ENCODE measurements at places on chromosomes 16 and 17. TPM values are rescaled to one million over a fixed set of nuclear protein-coding genes. Genes with fewer than 3 reads are reported as not detected.

- H3K27ac ChIP-seq, result no peak overlapping the region
- H3K36me3 ChIP-seq, result no peaks in the 10 kb centered on the region
- H3K4me3 ChIP-seq, result no peak overlapping the region
- no peak for DNase-seq
Measured at GRCh38 chr16:48024042-48024441, 131.8 kb downstream of the ABCC12 start.

DNA sequence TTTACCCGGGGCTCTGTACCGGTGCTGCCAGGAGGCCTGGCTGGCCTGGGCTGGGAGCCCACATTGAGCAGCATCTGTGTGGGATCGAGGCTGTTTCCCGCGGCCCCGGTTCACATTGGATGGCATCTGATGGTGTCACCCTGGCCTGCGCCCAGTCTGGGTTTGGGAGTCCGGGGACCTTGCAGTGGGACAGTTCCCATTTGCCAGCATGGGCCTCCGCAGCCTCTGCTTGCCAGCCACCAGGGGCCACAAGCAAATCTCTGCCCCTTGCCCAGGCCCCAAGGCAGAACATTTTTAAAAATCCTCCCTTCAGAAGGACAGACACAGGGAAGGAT lies 64.5 kb downstream of the BANP start:
- no peak for DNase-seq
- no peaks in the 10 kb centered on the region for H3K36me3 ChIP-seq
- no peak overlapping the region for H3K27ac ChIP-seq
- H3K4me1 ChIP-seq, result no peaks in the 10 kb centered on the region
- H3K27me3 ChIP-seq, result no peaks in the 10 kb centered on the region

- H3K4me3 ChIP-seq, result no peak overlapping the region
- no peaks in the 10 kb centered on the region for H3K27me3 ChIP-seq
- peaks cover 15% of the 10 kb centered on the region for H3K4me1 ChIP-seq
- no peaks in the 10 kb centered on the region for H3K36me3 ChIP-seq
- DNase-seq, result no peak
- no peak overlapping the region for H3K27ac ChIP-seq
Measured at GRCh38 chr17:77307479-77308198, 166.9 kb downstream of the SEC14L1 start.

DNA sequence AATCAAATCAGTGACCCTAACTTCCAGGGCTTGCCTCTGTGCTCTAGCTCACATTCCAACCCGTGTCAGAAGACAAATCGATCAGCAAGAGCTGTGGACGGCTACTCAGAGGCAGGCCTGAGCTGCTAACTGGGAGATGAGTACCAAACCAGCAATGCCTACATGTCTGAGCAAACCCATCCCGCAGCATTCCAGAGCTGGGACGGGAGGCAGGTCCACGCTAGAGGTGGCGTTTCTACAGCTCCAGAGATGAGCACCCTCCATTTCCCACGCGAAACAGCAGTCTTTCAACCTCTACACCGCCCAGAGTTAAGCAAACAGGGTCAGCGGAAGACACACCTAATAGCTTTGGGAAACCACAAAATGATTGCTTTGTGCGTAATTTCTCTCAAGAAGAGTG lies 6.5 kb downstream of the NXN start:
- peaks cover 16% of the 10 kb centered on the region for H3K4me1 ChIP-seq
- no peaks in the 10 kb centered on the region for H3K27me3 ChIP-seq
- H3K36me3 ChIP-seq, result peaks cover under 1% of the 10 kb centered on the region
- no peak overlapping the region for H3K27ac ChIP-seq
- H3K4me3 ChIP-seq, result no peak overlapping the region
- no peak for DNase-seq

DNA sequence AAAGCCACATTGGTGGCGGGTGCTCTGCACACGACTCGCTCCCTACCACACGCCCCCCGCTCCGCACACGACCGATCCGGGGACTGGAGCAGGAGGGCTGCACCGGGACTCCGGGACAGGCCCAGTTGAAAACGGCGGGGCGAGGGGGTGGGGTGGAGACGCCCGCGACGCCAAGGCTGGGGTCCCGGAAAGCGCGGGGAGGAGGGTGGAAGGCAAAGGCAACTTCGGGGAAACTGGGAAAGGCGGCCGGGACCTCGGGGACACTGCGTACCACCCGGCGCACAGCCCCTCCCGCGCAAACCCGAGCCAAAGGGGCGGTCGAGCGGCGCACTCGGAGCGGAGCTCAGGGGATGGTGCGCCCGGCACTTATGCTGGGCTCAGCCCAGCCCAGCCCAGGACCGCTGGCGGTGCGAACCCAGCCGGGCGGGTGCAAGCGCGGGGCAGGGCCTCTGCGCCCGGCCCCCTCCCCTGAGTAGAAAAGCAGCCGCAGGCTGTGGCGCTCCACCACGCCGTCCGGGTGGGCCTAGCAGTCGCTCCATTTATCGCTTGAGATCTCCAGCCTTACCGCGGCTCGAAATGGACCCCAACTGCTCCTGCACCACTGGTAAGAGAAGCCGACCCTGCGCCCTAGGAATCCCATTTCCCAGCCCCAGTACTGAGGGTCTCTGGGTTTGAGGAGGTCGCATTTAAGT lies at the start of gene MT1M:
TSS of gene MT1M (plus strand) at position 504 of the 692 bp plus-strand sequence. CDS start at position 577, 73 bp downstream.
- H3K27ac ChIP-seq, result no peak within 1 kb of the TSS
- H3K4me3 ChIP-seq, result no peak within 1 kb of the TSS
- H3K36me3 ChIP-seq, result no peaks in the 10 kb centered on the region
- no peaks in the 10 kb centered on the region for H3K4me1 ChIP-seq
- peaks cover 3% of the 10 kb centered on the region for H3K27me3 ChIP-seq
- DNase-seq, result no peak

DNA sequence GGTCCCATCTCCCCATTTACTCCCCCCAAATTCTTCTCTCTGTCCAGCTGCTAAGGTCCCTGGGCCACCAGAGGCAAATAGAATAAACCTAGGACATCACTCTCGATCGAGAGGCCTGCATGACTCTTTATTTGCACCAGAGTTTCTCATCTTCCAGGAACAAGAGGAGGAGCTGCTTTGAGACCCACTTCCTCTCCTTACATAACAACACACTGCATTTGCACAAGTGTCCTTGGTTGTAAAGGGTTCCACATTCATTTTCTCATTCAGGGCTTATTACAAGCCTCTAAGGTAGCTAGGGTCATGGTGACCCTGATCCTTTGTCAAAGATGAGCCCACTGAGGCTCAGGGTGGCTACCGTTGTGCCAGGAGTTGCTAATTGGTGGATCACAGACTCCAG lies 38.1 kb upstream of the RHOT1 start:
- H3K27me3 ChIP-seq, result no peaks in the 10 kb centered on the region
- no peaks in the 10 kb centered on the region for H3K36me3 ChIP-seq
- H3K27ac ChIP-seq, result no peak overlapping the region
- no peak for DNase-seq

The UBE2G1 gene
- 36.7 TPM for total RNA-seq

The NGFR gene
- total RNA-seq, result 104 TPM

Data from SJCRH30 (cell line).